Fibroblast of mammary gland (primary cell): ENCODE measurements at places on chromosomes 2 and 18.

DNA sequence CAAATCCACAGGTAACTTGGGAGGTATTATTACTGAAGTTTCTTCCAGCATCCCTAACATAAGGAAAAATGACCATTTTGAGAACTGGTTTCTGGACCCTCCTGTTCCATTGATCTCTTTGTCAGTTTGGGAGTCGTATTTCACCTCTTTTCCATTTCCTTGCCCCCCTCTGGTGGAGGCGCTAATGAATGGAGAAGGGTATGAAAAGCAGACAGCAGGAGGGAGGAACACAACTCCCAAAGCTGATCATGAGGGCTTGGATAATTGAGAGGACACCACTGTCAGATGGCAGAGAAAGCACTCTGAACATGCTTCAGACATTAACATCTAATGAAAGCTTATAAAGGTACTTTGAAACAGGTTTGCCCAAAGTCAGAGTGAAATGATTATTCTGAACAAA lies 56.6 kb upstream of the TLK1 start:
- DNase-seq, result no peak

DNA sequence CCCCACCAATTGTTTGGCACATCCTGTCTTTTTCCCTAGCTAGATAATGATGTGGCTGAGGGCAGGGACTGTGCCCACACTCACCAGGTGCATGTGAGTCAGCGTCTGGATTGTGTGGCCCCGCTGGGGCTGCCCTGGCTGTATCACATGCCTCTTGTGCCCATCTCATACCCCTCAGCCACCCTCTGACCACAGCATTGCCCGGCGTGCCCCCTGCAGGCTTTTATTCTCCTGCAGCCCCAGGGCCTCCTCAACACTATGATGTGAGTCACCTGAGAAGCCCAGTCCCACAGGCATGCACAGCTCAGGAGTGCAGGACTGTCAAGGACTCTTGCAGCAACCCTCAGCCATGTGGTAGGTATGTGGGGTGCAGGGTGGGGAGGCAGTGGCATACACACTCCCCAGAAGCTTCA lies 14.8 kb upstream of the STEAP3 start:
- DNase-seq, result no peak

DNA sequence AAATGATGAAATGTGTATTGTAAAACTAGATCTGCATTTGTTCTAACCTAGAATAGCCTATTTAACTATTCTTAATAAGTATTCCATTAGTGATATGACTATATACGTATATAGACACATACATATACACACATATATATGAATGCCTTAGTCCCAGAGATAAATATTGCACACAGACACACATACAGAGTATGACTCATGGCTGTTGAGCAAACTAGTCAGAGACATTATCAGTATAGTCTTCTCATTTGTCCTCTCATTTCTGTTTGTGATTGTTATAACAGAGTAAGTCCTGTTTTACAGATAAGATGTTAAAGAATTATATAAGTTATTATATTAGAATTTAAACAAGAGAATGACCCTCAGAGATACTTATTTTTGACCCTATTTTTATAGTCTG lies 202.5 kb downstream of the CCDC102B start:
- DNase-seq, result peak; percentile 20

- no peak for DNase-seq
These were observed 12.2 kb downstream of the BIN1 start for GRCh38 chr2:127094509-127095366.

- no peak for DNase-seq
These were observed 126.7 kb downstream of the ARHGAP15 start for GRCh38 chr2:143255899-143256298.

DNA sequence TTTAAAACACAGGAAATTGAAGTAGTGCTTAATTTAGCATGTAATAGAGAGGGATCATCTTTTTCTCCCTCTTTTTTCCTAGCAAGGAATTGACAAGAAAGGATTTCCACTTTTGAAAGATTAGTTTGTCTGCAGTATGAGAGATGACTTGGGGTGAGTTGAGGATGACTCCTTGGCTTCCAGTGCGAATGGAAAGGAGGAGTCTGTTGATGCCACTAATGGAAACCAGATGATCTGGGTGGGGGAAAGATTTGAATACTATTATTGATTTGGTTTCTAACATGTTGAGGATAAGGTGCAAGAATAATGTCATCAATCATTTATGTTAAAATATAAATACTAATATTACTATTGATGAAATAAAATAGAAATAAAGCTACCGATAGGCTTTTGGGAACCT lies 205.4 kb downstream of the PPP1R1C start:
- peak; percentile 50 for DNase-seq

GRCh38 chr2:98501876-98502275 lies 57.2 kb downstream of the INPP4A start:
- no peak for DNase-seq

DNA sequence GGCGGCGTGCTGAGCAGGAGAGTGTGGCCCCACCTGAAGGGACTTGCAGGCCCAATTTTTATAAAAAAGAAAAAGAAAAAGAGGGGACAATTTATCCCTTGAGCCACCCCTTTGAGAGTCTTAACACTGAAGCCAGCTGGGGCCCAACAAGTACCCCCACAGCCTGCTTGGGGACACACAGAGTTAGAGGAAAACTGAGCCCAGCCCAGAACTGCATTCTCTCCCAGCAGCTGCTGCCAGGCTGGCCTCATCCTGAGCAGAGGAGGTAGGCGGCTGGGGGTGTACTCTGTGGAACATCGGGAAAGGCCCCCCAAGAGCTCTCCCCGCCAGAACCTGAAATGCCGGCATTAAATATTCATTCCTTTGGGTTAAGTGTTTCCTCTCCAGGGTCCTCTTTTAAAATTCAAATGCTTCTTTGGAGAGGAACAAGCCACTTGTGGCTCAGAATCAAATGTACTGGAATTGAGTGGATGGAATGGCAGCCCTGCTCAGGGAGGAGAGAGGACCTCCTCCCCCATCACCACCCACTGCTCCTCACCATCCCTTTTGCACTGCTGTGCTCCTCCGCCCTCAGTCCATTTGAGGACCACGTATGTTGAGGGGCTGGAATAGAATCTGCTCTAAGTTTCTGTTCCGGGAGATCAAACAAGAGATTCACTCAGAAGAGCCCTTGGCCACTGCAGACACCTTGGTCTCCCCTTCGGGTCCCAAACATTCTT lies 45.6 kb downstream of the C1QL2 start:
- no peak for DNase-seq

DNA sequence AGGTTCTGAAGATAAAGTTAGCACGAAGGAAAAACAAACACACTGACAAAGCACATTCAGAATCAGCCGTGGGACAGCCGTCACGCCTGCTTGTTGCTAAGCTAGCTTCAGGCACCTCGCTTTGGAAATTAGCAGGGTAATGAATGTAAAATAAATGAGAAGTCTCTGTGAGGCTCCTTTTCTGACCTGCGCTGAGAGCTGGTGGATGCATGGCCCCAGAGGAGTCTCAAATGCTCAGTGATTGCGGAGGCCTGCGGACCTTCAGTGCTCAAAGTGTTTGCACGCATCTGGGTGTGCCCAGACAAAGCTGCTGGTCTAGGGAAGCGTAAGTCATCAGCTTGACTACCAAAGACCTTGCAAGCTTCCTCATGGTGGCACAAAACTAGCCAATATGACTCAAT lies 50.6 kb downstream of the CD8B2 start:
- no peak for DNase-seq

DNA sequence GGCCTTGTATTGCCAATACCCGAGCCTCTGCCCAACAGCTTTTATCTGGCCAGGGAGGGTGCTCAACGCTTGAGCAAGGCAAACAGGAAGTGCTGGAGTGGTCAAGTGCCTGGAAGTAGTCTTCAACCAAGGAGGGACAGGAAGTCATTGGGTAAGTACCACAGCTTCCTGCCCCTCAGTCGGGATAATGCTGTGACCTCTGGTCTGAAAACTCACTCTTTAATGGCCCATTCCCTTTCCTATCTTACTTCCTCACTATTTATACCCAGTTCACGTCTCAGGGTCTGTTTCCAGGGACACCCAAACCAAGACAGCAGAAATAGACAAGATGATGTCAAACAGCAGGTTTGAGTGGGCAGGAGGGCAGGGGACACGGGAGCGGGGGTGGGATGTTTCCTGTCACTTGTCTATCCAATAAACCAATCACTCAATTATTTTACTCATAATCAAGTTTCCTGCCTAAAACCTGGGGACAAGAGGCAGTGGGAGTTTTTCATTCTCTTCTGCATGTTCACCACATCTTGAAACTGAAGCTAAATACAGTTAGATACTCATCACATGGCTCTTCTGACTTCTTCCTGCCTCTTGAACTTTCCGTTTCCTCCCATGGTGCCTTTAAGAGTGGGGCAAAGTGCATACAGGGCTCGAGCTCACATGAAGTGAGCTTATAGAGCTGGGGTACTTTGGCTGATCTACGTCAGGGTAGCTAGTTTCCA lies 68.9 kb upstream of the CAB39 start:
- DNase-seq, result no peak

DNA sequence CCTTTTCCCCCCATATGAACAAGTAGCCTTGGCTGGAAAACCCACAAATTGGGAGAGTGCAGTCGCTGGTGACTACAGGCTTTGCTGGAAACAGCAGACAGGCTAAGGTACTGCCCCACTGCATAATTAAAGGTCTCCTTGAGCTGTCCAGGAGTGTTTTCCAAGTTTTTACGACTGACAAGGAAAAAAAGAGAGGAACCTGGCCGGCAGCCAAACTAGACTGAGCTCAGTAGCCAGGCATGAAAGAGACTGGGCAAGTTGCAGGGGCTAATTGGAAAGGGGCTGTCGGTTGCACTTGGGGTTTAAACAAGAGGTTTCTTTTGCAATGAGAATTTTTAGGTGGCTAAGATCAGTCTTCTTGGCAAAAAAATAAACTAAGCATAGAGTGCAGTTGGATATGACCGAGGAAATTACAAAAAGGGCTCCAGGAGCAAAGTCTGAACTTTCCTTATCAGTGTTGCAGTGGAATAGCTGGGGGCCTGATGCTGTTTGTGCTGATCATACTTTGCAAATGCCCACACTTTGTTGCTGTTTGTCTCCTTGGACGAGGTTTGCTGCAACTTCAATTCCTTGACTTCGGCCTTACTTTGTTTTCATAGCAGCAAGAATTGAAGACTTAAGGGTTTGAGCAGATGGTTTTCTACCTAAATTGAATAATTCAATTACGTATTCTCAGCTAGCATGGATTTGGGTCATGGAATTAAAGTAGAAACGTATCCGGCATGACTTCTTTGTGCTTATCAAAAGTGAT lies 2.1 kb downstream of the GULP1 start:
- DNase-seq, result peak; percentile 79

- DNase-seq, result no peak
These were observed 306.9 kb downstream of the GULP1 start for GRCh38 chr2:188598551-188598950.
